Cortex of kidney (tissue), 1 donor: ENCODE measurements at places on chromosomes 4 and X.

GRCh38 chrX:97882306-97882705 is 998.6 kb downstream of the RPA4 start:
- DNase-seq, result no peak

- DNase-seq, result no peak
These were observed 96.3 kb downstream of the ZNF827 start for GRCh38 chr4:145842224-145842887.

DNA sequence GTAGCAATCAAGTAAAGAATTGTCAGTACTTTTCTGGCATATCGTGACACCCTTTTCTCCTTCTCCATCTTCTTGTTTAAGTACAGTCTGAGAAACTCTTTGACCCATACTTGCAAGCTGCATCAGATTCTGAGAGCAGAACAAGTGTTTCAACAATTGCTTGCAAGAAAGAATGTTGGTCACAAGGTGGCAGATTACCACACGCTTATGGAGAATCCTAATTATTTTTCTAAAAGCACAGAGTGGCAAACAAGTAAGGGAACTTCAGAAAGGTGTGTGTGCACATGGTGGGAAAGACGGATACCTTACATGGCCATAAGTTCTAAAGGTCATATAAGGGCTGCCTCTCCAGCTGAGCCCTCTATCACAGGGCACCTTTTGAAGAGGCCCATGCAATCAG is 136.4 kb upstream of the FGF13 start:
- DNase-seq, result no peak

GRCh38 chrX:18873836-18874235 is 110.1 kb downstream of the PHKA2 start:
- no peak for DNase-seq

GRCh38 chrX:43808231-43808630 is 74.0 kb downstream of the MAOB start:
- DNase-seq, result no peak

DNA sequence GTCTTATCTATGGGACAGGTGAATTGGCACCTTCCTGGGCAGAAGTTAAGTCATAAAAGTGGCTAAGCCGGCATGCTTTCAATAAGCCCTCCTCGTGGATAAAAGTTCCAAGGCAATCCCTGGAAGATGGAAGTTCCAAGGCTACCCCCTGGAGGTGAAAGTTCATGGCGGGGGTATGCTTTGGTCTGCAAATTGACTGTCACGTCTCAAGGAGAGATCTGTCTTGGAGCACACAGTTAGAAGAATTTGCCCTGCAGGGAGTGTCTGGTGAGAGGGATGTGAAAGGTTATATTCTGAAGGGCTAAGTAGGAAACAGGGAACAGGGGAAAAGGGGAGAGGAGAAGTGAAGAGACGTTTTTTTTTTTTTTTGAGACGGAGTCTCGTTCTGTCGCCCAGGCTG is 26.2 kb upstream of the GPR173 start:
- no peak for DNase-seq

- no peak for DNase-seq
These were observed 590 bp downstream of the GABRA2 start for GRCh38 chr4:46389301-46389775.

DNA sequence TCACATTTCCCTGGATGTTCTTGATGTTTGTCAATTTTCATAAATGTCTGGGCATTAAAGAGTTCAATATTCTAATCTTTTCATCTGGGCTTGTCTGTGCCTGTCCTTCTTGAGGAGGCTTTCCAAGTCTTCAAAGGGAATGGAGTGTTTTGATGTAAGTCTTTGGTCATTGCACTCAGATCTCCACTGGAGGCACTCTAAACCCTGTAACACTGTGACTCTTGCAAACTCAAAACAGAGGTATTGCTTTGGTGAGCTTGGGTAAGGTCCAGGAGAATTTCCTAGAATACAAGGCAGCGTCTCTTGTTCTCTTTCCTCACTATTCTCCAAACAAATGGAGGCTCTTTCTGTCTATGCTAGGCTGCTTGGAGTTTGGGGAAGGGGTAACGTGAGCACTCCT is 1118.1 kb upstream of the PABPC4L start:
- no peak for DNase-seq

GRCh38 chr4:128810331-128810870 is 901 bp downstream of the JADE1 start:
- DNase-seq, result no peak

GRCh38 chr4:2924765-2925301 is 38.4 kb downstream of the NOP14 start:
- DNase-seq, result no peak

DNA sequence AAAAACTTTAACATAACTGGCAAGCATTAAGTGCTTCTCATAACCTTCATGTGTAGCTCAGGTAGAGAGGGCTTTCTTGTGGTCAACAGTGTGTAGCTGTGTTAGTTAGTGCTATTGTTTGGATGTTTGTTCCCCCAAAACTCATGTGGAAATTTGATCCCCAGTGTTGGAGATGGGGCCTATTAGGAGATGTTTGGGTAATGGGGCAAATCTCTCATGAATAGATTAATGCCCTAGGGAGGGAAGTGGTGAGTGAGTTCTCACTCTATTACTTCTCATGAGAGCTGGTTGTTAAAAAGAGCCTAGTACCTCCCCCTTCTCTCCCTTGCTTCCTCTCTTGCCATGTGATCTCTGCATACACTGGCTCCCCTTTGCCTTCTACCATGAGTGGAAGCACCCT is 16.5 kb upstream of the SLC25A43 start:
- no peak for DNase-seq

- no peak for DNase-seq
These were observed 17.8 kb downstream of the ZNF81 start for GRCh38 chrX:47854474-47854873.

DNA sequence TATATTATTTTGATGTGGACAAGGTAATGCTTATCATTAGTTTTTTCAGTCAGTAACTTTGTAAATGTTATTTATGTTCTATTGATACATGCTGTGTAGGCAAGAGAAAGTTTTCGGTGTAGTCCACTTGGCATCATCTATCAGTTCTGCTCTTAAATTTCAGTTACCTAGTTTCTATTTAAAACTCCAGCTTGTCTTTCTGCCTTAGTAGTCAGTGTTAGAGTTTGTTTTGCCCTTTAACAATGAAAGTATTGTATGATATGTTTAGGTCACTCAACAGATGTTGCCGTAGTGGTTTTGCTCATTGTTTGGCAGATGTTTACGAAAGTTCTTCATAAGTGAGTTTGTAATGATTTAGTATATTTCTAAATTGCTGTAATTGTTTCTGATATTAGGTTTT is 34.9 kb upstream of the FHDC1 start:
- no peak for DNase-seq
